NCI-H2081 (cell line): ENCODE measurements at places on chromosomes 11 and 22.

GRCh38 chr11:21428796-21429195 is 759.4 kb downstream of the NELL1 start:
- DNase-seq = no peak

DNA sequence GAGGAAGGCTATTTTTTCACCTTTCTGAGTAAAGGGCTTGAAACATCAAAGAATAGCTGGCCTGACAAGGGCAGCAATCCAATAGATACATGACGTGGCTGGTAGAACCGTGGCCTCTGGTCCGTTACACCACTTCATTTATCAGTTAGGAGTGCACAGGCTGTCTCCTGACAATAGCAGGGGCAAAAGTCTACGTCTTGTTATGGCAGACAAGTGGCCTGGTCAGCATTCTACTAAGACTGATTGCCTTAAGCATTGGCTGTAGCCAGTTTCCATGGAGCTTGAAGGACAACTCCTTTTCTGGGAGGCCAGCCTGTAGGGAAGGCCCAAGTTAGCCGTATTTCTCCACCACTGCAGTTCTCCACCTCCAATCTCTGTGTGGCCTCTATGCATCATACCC is 9.2 kb upstream of the GDPD4 start:
- no peak for DNase-seq

GRCh38 chr22:33811686-33812085 is 108.6 kb downstream of the LARGE1 start:
- no peak for DNase-seq

GRCh38 chr11:12430351-12430750 is 53.0 kb downstream of the PARVA start:
- no peak for DNase-seq

DNA sequence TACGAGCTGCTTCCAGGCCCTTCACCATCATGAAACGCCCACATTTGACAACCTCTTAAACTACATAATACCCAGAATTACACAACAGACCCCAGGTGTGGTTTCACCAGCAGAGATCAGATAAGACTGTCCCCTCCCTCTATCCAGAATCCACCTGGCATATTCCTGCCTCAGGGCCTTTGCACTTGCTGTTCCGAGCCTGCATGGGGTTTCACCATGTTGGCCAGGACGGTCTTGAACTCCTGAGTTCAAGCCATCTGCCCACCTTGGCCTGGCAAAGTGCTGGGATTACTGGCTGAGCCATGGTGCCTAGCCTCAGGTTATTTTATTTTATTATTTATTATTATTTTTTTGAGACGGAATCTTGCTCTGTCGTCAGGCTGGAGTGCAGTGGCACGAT is 73.4 kb downstream of the FBXO7 start:
- DNase-seq = no peak

DNA sequence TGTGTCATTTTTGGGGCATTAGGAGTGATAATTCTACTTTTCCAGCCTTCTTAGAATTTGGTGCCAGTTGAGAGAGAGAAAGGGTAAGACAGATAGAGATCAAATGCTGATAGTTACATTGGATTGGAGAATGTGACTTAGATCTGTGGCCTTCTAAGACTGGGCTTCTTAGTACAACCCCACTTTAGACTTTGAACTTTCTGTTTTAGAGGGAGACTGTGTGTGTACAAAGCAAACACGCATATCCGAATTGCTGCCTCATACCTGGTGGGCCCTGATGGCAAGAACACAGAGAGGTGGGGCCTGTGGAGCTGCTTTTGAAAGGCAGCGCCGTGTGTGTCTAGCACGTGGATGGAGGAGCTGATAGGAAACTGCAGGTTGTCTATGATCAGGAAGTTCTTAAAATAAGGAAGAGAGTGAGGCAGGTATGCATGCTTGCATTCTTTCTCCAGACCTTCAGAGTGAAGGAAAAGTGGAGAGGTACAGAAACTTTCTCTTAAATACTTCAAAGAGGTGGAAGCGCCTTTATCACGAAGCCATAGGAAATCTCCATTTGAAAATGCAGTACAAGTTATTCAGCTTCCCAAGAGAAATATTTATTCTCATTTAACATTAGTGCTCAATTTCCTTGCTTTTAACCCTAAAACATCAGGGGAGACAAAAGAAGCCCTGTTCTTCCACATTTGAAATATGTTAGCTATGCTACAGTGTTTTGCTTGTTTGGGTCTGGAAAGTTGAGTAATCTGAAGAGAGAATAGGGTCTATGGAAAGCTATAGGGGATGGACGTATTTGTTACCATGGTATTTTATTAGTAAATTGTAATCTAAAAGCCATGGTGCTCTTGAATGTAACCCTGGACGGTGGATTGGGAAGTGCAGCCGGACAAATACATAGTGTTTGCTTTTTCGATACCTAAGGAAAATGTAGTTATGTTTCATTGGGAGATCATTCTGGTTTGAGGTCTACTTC is 13.7 kb downstream of the PDHX start:
- DNase-seq = no peak
